ENCODE measurements at places on chromosomes 16 and 17. TPM values are rescaled to one million over a fixed set of nuclear protein-coding genes. Genes with fewer than 3 reads are reported as not detected.
A peak's percentile ranks its signal among the peaks of the same experiment; 100 is the strongest.

GRCh38 chr16:54540525-54541180, 254.1 kb upstream of the IRX3 start:
- no peak for DNase-seq

- DNase-seq, result no peak
Observed at GRCh38 chr17:48561884-48562810, 16.0 kb downstream of the HOXB4 start.

- no peak for DNase-seq
Observed at GRCh38 chr16:18832006-18832405, 30.7 kb upstream of the ARL6IP1 start.

The ATP2C2 gene
- total RNA-seq, result not detected

GRCh38 chr16:7351610-7352510, 19.2 kb downstream of the RBFOX1 start:
- DNase-seq, result no peak

The KRT33A gene
- not detected for total RNA-seq

DNA sequence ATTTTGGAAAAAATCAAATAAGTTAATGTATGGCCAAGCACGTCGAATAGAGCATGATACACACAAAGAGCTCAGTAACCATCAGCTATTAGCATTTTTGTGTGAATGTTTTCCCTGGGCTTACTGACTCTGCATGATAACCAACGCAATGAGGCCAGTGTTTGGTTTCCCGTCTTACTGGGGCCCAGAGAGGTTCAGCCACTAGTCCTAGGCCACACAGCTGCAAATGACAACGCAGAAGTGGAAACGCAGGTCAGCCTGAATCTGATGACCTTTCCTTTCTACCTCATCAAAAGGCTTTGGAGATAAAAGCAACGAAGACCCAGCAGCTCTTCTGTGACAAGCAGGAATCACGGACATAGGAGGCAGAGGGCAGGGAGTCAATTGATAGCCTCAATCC, 7.2 kb upstream of the CACNG4 start:
- DNase-seq, result no peak

DNA sequence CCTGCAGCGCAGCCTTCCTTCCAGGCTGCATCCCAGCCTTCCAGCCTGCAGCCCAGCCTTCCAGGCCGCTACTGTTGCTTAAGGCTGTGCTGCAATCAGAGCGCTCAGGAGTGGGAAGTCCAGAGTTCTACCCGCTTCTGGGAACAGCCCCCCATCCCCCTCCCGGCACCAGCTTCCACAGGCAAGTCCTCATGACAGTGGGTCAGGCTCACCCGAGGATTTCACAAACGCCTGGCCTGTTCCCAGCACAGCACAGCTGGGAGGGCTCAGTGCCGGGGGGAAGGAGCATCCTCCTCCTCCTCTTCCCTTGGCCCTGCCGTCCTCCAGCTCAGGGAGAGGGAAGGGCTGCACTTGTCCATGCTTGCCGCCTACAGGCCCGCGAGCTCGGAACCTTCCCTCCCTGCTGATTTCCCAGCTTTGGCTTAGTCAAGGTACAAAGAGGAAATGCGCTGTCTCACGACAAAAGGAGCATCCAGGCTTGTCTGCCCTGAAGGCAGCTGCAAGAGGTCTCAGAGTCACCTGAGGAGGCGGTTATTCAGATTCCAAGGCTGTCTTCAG, 8.3 kb downstream of the SOCS3 start:
- DNase-seq, result peak; percentile 67

- DNase-seq, result no peak
Observed at GRCh38 chr16:48540222-48540900, 69.6 kb downstream of the N4BP1 start.

DNA sequence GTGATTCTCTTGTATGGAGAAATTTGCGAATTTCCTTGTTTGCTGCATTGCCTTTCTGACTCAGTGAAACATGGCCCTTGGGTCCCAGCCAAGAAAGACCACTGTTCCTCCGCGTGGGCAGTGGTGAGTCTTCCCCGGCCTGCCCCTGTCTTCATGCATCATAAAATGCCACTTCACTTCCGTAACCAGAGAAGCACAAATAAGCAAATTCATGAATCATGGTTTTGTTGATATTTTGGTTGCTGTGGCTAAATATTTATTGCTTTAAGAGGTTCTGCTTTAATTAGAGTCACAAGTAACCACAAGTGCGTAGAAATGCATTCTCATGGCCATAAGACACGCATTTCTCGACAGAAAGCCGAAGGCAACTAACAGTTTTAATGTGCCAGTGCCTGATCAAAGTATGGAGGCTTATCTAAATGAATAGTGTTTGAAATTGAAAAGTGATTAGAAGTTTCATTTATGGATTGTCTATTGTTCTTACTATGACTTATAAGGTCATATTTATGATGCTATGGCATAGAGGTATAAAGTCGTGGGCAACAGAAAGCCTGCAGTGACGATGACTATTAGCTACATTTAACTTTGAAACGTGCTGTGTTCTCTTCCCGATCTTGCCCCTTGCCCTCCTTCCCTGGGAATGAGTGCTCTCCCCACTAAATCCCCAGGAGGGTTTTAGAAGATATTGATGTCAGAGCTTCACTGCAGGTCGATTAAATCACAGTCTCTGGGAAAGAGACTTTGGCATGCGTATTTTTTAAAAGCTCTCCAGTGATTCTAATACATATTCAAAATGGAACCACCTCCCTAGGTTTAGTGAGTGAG, 76.0 kb downstream of the WIPI1 start:
- DNase-seq, result peak; percentile 99

The KRT20 gene
- not detected for total RNA-seq

- no peak for DNase-seq
Observed at GRCh38 chr17:13587487-13588338, 14.0 kb downstream of the HS3ST3A1 start.

DNA sequence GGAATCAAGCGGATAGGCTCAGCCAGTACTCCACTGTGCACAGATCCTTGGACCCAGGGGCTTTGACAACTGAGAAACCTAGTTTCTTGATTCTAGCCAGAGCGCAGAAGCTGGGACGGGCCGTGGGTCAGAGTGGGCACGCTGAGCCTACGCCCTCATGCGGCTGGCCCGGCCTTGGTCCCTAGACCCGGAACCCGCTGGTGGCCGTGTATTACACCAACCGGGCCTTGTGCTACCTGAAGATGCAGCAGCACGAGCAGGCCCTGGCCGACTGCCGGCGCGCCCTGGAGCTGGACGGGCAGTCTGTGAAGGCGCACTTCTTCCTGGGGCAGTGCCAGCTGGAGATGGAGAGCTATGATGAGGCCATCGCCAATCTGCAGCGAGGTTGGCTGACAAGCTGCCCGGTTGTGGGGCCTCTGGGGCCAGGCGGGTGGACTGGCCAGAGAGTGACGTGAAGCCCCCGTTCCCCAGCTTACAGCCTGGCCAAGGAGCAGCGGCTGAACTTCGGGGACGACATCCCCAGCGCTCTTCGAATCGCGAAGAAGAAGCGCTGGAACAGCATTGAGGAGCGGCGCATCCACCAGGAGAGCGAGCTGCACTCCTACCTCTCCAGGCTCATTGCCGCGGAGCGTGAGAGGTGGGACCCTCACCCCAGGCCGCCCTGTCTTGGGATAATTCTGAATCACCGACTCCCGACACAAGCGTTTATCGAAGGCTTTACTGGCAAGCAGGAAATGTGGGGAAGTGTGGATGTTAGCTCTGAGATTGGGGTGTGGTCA, 946 bp downstream of the STUB1 start:
- DNase-seq, result no peak

Data from NCI-H460 (cell line).